ENCODE measurements at places on chromosomes 1 and 21.

- DNase-seq: no peak
Measured at GRCh38 chr21:36236052-36236730, 79.6 kb downstream of the DOP1B start.

GRCh38 chr21:45516071-45516670 lies 26.1 kb downstream of the SLC19A1 start:
- DNase-seq: no peak

GRCh38 chr1:228226956-228227791 lies 19.3 kb downstream of the OBSCN start:
- DNase-seq: no peak

DNA sequence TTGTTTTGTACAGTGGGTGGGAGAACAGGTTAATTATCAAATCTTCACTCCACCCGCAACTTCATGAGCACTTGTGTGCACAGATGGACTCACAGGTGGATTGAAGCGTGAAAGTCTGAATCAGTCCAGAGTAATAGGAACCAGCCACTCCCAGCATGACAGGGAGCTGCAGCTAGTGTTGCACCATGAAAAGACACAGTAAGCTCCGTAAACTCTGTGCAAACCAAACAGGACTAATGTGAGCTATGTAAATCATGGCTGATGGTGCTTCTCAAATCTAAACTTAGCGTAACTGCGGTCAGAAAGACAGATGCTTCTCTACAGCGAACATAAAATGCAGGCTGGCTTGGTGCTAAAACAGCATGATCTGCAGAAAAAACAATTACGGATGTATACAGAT lies 114.4 kb downstream of the CENPF start:
- no peak for DNase-seq

DNA sequence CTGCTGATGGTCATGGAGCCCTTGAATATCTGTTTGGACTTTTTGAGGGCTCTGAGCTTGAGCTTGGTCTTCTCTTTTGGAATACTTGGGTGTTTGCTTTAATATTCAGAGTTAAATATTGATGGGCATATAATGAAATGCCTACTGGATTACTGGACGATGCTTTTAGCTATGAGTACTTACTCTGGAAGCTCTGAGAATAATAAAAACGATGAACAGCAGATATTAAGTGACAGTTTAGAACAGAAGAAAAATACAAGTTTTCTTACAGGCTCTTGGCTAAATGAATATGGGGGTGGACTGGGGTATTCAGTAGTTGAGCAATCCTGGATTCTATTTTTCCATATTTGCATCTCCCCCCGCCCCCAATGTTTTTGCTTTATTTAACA lies 20.7 kb downstream of the GALNT2 start:
- no peak for DNase-seq

DNA sequence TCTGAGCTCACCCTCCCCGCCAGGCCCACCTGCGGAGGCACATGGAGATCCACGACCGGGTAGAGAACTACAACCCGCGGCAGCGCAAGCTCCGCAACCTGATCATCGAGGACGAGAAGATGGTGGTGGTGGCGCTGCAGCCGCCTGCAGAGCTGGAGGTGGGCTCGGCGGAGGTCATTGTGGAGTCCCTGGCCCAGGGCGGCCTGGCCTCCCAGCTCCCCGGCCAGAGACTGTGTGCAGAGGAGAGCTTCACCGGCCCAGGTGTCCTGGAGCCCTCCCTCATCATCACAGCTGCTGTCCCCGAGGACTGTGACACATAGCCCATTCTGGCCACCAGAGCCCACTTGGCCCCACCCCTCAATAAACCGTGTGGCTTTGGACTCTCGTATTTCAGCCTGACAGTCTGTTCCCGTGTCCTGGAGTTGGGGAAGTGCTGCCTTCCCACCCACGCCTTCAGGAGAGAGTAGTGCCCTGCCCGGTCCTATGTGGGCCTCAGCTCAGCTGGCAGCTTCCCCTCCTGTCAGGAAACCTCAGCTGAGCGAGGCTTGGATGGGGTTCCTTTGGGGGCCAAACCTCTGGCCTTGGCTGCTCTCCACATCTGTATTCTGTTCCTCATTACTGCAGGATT lies 9.2 kb downstream of the ZBTB48 start:
- no peak for DNase-seq

- no peak for DNase-seq
Measured at GRCh38 chr1:101945884-101946283, 50.8 kb downstream of the OLFM3 start.

- no peak for DNase-seq
Measured at GRCh38 chr1:71916894-71917293, 365.4 kb downstream of the NEGR1 start.

- no peak for DNase-seq
Measured at GRCh38 chr1:157233131-157233530, 94.9 kb upstream of the ETV3 start.

DNA sequence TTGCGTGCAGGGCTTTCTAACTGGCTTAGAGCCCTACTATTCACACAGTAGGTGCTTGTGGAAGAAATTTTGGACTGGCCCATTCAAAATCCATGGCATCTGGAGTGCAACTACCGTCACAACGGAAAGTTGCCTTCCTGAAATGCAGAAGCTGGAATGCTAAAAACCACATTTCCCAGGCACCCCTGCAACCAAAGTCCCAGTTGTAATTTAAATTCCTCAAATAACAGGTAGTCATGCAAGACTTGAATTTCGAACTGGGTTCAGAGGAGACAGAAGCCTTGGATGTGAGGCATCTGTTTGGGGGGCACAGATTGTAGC lies 186.7 kb downstream of the TOMM20 start:
- no peak for DNase-seq

DNA sequence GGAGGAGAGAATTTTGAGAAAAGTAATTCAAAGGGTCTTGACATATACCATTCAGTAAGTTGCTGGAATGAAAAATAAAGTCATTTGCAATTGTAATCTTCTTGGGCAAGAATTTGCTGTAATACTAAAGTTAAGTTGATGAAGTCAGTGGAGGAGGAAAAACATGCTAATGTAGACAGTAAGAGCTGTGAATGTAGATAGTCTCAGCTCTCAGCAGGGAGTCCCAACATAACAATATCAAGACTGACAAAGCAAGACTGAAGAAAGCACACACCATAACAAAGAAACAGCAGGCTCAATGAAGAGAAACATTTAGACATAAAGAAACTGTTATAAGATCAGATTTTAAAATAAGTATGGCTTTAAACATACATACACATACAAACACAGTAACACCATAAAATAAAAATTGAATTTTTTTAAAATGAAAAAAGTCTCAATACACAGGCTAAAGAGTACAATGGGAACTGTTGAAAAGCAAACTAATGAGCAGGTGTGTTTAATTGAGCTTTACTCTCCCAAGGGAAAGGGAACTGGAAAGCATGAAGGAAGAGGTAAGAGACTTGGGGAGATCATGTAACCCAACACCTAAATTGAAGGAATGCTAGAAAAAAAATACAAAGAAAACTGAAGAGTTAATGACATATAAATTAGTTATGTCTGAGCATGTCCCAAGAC lies 336.3 kb upstream of the NCAM2 start:
- no peak for DNase-seq

GRCh38 chr1:43296207-43296606 lies 4.6 kb upstream of the TIE1 start:
- no peak for DNase-seq

DNA sequence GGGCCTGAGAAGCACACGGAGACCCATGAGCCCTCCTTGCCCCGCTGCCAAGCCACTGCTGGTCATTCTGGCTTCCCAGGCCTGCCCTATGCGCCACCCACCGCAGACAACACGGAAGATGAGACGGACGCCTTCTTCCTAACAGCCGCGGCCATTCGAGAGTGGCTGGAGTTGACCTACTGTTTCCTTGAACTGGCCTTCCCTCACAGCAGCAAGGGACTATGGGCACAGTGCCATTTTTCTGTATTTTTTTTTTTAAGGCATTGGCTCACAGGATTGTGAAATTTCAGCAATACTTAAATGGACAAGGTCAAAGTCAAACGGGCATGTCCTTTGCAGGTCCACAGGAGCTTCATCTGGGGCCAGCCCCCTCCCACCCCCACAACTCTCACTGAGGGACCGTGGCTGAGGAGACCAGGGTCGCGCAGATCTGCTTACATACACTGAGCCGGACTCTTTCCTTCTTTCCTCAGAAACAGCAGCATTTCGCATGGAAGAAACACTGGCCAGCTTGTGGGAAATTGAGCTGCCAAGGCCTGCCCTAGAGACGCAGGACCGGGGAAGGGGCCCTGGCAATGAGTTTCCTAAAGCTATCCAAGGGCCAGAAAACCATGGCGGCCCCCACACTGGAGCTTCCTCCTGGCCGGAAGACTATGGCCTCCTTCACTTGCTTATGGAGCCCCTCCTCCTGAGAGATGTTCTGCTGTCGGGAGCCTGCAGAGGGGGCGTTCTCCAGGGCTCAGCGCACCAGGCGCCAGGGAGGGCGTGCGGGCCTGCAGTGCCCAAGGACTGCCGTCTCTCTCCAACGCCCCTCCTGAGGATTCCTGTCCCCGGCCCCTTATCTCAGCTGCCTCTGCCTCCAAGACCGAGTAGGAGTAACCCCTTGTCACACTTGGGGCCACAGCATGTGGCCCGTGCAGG lies 98.9 kb downstream of the PGBD5 start:
- DNase-seq: no peak

- DNase-seq: no peak
Measured at GRCh38 chr1:40981691-40982448, 2.4 kb downstream of the CTPS1 start.

- DNase-seq: no peak
Measured at GRCh38 chr1:85085417-85085816, 37.1 kb upstream of the MCOLN3 start.

DNA sequence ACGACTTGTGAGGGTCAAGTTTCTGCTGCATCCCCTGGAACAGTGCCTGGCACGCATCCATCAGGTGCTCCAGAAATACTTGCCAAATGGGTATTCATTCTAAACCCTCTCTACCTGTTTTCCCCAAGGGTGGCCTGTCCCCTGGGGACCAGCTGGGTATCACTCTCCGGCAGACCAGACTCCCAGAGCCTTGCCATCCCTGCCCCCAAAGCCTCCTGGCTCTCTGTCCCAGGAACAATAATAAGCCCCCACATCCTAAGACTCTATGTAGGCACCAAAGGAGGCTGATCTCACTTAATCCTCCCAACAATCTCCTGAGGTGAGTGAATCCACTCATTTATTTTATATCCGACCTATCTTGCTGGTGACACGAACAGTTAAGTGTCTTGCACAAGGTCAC lies 96.7 kb downstream of the MRPL37 start:
- DNase-seq: no peak
